ENCODE measurements at places on chromosomes 5 and 9.

DNA sequence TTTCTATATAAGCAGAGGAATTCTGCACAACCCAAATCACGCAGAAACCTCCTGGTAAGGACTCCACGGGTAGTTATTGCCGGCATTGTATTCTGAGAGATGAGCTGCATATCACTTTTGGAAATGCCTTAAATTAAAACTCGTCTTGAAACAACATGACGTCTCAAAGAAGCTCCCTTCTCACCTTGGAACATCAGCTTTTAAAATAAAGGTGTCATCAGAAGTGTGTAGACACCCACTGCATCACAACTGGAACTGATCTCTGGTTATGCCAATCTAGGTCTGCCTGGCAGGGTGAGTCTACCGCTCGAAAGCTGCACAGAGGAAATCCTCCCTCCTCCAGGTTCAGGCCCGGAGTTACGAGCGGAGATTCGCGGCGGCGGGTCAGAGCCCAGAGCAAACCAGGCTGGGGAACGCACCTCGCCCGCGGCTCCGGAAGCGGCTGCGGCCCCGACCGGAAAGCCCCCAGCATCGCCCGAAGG, 974 bp upstream of the SLC12A2 start:
- no peak for DNase-seq
- peak overlapping the region; percentile 89 for H3K4me3 ChIP-seq
- peaks cover 62% of the 10 kb centered on the region for H3K4me1 ChIP-seq
- H3K27me3 ChIP-seq: no peaks in the 10 kb centered on the region

DNA sequence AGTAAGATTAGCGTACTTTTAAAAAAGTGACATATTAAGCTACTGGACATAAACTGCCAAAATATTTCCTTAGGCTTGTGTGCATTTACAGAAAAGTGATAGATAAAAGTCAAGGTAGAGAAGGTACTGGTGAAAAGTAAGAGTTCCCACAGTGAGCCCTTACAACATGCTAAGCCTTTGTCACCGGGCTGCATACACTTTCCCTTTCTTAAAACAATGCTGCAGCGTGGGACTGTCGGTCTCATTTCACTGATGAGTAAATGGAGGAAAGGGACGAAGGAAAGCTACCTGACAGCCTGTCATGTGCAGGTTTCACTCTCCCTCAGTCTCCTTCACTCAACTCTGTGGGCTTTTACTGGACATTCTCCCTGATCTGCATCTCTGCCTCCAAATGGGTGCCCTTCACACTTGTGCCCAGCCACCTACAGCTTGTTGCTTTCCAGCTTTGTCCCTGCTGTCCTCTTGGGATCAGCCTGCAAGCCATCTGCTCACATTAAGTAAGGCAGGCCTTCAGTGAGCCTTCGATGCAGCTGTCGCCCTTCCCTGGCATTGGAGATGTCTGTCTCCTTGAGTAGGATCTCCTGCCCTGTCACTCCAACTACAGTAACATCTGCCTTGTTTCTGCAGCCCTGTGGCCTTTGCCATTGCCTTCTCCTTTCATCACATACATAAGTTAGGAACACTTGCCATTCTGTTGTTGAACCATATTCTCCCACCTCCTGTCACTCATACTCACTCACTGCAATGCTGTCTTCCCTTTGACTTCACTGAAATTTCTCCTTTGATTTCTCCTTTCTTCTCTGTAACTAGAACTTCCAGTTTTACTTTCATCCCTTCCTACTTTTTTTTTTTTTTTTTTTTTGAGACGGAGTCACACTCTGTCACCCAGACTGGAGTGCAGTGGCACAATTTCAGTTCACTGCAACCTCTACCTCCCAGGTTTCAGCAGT, 9.3 kb upstream of the ROPN1L start:
- H3K4me1 ChIP-seq: no peaks in the 10 kb centered on the region
- no peak for DNase-seq
- H3K36me3 ChIP-seq: peaks cover 38% of the 10 kb centered on the region
- no peak overlapping the region for H3K4me3 ChIP-seq

- H3K36me3 ChIP-seq: no peaks in the 10 kb centered on the region
- H3K27ac ChIP-seq: no peak overlapping the region
- DNase-seq: no peak
- H3K4me3 ChIP-seq: no peak overlapping the region
- H3K27me3 ChIP-seq: no peaks in the 10 kb centered on the region
- H3K4me1 ChIP-seq: no peaks in the 10 kb centered on the region
Measured at GRCh38 chr5:33824516-33825195, 67.1 kb downstream of the ADAMTS12 start.

- H3K27ac ChIP-seq: no peak overlapping the region
- no peaks in the 10 kb centered on the region for H3K4me1 ChIP-seq
- DNase-seq: no peak
- H3K36me3 ChIP-seq: no peaks in the 10 kb centered on the region
- no peaks in the 10 kb centered on the region for H3K27me3 ChIP-seq
- no peak overlapping the region for H3K4me3 ChIP-seq
Measured at GRCh38 chr5:125410537-125411070, 664.2 kb upstream of the ZNF608 start.

GRCh38 chr5:150448952-150449516, 505 bp downstream of the RPS14 start:
- H3K27ac ChIP-seq: peak overlapping the region; percentile 99
- peaks cover 28% of the 10 kb centered on the region for H3K4me1 ChIP-seq
- no peaks in the 10 kb centered on the region for H3K27me3 ChIP-seq
- H3K4me3 ChIP-seq: peak overlapping the region; percentile 99

DNA sequence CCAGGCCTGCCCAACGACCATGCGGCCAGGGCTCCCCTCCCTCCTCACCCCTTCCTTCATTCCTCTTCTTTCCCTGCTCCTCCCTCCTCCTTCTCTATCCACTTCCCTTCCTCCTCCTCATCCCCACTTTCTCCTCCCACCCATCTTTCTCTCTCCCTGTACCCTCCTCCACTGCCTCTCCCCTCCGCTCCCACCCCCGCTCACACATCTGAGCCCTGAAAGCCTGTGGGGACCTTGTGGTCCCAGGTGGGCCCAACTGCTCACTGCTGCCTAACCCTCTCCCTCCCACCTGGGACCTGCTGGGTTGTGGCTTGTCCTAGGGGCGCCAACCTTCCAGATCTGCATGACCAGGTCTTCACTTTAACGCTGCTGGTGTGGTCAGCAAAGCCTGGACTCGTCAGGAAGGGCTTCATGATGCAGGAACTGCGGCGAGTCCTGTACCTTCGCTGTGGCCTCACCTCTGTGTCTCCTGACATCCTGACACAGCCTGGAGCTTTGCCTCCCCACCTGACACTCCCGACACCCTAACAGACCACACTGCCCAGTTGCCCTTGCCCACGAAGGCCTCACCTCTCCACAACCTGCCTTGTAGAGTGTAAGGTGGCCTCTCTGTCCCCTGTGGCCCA, 34.6 kb downstream of the C5orf15 start:
- H3K27ac ChIP-seq: no peak overlapping the region
- no peak overlapping the region for H3K4me3 ChIP-seq
- no peaks in the 10 kb centered on the region for H3K27me3 ChIP-seq

DNA sequence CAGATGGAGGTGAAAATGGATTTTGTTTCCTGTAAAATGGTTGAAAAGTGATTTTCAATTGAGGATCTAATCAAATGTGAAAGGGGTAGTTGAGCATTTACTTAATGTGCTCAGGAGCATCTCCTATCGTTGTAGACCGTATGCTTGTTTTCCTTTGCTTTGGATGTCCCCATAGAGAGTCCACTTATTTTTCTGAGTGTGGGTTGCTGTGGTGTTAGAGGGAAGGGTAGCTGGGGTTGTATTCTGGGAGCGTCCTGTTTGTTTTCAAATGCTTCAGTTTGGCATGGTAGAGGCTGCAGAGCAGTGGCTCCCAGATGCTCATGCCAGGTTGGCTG, 154.1 kb downstream of the MAT2B start:
- H3K27me3 ChIP-seq: no peaks in the 10 kb centered on the region
- H3K36me3 ChIP-seq: no peaks in the 10 kb centered on the region
- no peak overlapping the region for H3K4me3 ChIP-seq

- no peaks in the 10 kb centered on the region for H3K27me3 ChIP-seq
- no peaks in the 10 kb centered on the region for H3K36me3 ChIP-seq
- no peak overlapping the region for H3K4me3 ChIP-seq
- no peak for DNase-seq
- H3K27ac ChIP-seq: no peak overlapping the region
- H3K4me1 ChIP-seq: no peaks in the 10 kb centered on the region
Measured at GRCh38 chr5:25552871-25553481, 908.2 kb upstream of the CDH10 start.

DNA sequence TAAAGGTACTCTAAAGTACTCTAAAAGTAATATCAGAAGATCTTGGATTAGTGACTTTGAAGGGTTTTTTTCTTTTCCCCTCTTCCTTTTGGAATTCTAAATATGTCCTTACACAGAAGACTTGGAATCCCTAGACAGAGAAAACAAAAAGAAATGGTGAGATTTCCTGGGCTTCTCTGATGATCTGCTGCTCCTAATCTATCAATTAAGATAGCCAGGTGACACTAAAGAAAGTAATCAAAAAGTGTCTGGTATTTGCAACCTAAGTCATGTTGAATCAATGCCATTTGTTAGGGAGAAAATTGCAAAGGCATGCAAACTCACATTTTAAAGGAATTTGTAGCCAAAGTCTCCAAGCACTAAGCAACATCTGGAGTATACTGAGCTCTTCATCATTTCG, 29.5 kb upstream of the MYO10 start:
- no peaks in the 10 kb centered on the region for H3K27me3 ChIP-seq
- DNase-seq: no peak
- H3K27ac ChIP-seq: no peak overlapping the region
- H3K36me3 ChIP-seq: no peaks in the 10 kb centered on the region
- no peaks in the 10 kb centered on the region for H3K4me1 ChIP-seq

DNA sequence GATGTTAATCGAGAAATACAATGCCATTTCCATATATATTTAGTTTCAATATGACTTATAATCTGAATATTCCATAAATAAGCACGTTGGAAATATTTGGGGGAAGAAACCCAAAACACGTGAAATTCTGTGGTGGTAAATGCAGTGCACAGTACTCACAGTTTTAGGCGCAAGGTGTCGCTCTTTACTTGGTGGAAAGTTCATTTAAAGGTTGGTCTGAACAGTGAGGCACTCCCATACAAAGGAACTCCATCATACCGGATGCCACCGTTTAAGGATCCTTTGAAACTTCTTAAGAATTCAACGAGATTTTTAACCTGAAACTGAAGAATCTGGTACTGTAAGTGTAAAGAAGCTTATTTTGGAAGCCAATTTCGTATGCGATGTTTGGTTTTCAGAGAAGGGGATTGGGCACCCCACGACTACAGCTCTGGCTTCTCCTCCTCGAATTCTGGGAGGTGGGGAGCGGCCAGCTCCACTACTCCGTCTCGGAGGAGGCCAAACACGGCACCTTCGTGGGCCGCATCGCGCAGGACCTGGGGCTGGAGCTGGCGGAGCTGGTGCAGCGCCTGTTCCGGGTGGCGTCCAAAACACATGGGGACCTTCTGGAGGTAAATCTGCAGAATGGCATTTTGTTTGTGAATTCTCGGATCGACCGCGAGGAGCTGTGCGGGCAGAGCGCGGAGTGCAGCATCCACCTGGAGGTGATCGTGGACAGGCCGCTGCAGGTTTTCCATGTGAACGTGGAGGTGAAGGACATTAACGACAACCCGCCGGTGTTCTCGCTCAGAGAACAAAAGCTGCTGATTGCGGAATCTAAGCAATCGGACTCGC, at the start of gene PCDHA11:
Gene PCDHA11, plus strand, starts transcription at position 237 of the 834 bp plus-strand sequence. Its CDS starts 147 bp downstream, at position 384.
- H3K36me3 ChIP-seq: no peaks in the 10 kb centered on the region
- no peak within 1 kb of the TSS for H3K4me3 ChIP-seq
- no peak within 1 kb of the TSS for H3K27ac ChIP-seq

GRCh38 chr9:96458226-96458625, 8.3 kb downstream of the HABP4 start:
- H3K27ac ChIP-seq: no peak overlapping the region
- H3K27me3 ChIP-seq: no peaks in the 10 kb centered on the region
- no peaks in the 10 kb centered on the region for H3K36me3 ChIP-seq
- DNase-seq: no peak
- no peaks in the 10 kb centered on the region for H3K4me1 ChIP-seq

DNA sequence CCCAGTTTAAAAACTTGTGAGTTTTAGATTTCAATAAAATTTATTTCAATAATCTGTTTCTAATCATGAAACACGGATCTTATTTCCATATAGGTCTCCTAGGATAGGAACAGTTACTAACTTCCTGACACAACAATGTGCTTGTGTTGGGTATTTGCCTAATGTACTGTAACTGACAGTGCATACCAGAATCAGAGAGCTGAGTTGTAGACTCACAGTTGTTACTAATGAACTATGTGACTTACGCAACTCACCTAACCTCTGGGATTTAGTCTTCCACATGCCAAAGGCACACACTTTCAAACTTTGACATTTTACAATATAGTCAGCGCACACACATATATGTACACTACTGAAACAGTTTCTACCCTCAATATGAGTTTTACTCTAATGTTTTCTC, 77.7 kb downstream of the HOMER1 start:
- H3K27me3 ChIP-seq: no peaks in the 10 kb centered on the region
- H3K27ac ChIP-seq: no peak overlapping the region

- H3K4me3 ChIP-seq: no peak overlapping the region
- no peaks in the 10 kb centered on the region for H3K4me1 ChIP-seq
- no peaks in the 10 kb centered on the region for H3K27me3 ChIP-seq
Measured at GRCh38 chr5:117177302-117177701, 602.7 kb upstream of the SEMA6A start.

GRCh38 chr5:36057386-36057785, 9.3 kb downstream of the UGT3A2 start:
- H3K27me3 ChIP-seq: no peaks in the 10 kb centered on the region
- no peaks in the 10 kb centered on the region for H3K36me3 ChIP-seq
- H3K4me1 ChIP-seq: no peaks in the 10 kb centered on the region
- H3K27ac ChIP-seq: no peak overlapping the region

DNA sequence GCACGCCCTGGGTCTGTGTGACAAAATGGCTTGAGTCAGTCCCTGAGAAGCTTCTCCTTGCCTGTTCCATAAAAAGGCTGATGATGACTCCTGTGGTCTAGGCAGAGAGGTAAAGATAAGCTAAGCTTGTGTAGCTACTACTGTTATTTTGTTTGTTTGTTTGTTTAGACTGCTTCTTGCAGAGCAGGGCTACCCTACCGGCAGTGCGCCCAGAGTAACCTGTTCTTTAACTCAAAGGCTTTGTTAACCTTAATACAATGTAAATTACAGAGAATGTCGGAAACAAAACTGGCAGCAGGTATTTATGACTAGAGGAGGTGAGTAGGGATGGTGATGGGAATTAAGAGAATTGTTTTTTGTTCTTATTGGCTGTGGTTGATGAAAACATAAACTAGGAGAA, 87.6 kb downstream of the F2RL2 start:
- no peak for DNase-seq
- peaks cover 46% of the 10 kb centered on the region for H3K4me1 ChIP-seq

GRCh38 chr9:100756217-100756616, 178.3 kb downstream of the CAVIN4 start:
- no peak overlapping the region for H3K27ac ChIP-seq
- no peaks in the 10 kb centered on the region for H3K36me3 ChIP-seq
- H3K4me3 ChIP-seq: no peak overlapping the region
- H3K4me1 ChIP-seq: no peaks in the 10 kb centered on the region
- H3K27me3 ChIP-seq: no peaks in the 10 kb centered on the region
- no peak for DNase-seq
